ENCODE measurements at places on chromosomes 4 and X.

- DNase-seq, result no peak
These were observed 19.3 kb downstream of the YIPF7 start for GRCh38 chr4:44632089-44632488.

DNA sequence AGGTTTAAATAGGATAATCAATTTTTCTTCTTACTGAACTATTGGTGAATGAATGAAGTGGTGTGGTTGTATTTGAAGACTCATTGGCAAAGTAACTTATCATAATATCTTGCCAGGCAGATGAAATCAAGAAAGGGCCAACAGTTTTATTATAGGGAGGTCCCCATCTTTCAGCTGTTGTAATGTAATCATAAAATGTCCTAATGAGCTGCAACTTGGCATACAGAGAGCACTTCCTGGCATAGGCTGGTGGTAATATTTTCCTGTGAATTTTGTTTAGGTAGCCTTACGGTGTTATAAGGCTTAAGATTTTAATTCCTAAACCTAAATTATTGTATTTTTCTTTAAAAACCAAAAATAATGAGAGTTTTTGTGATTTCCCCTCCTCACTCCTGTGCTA is 17.5 kb downstream of the FHIP1A start:
- no peak for DNase-seq

GRCh38 chrX:24168807-24169206 is 19.3 kb downstream of the ZFX start:
- no peak for DNase-seq

DNA sequence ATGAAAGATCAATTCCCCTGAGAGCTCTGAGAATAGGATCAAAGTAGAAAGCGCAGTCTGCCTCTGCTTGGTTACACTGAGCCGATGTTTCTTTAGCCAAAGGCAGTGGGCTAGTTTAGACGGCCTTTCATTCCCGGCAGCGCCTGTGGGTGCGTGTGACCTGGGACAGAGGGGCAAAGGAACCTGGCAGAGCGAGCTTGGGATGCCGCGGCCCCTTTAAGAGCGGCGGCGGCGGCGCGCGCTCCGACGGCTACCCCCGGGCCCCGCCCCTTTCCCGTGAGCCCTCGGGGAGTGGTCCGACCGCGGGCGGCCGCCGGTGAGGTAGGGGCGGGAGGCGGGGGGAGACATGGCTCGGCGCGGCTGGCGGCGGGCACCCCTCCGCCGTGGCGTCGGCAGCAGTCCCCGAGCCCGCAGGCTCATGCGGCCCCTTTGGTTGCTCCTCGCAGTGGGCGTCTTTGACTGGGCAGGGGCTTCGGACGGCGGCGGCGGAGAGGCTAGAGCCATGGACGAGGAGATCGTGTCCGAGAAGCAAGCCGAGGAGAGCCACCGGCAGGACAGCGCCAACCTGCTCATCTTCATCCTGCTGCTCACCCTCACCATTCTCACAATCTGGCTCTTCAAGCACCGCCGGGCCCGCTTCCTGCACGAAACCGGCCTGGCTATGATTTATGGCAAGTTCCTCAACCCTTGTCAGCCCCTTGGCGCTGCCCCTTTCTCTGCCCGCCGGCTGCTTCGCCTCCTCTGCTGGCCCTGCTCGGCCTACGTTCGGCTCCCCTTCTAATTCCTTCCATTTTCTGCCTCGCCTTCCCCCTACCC is at the start of gene SLC9A6:
SLC9A6 (plus strand) TSS at position 279 of the 816 bp plus-strand sequence; CDS start at position 503, 224 bp downstream.
- peak; percentile 77 for DNase-seq

DNA sequence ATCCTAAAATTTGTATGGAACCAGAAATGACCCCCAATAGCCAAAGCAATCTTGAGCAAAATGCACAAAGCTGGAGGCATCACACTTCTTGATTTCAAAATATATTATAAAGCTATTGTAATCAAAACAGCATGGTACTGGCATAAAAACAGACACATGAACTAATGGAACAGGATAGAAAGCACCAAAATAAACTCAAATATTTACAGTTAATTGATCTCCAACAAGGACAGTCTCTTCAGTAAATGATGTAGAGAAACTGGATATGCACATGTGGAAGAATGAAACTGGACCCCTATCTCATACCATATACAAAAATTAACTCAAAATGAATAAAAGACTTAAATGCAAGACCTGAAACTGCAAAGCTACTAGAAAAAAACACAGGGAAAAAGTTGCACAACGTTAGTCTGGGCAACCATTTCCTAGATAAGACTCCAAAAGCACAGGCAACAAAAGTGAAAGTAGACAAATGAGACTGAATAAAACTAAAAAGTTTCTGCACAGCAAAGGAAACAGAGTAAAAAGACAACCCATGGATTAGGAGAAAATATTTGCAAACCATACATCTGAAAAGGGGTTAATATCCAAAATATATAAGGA is 64.9 kb downstream of the CD99L2 start:
- DNase-seq, result no peak

- DNase-seq, result no peak
These were observed 76.0 kb downstream of the PDLIM5 start for GRCh38 chr4:94527556-94528233.

- DNase-seq, result no peak
These were observed 54.9 kb downstream of the WDR19 start for GRCh38 chr4:39237179-39237578.

- DNase-seq, result peak; percentile 80
These were observed 6.5 kb downstream of the CRLF2 start for GRCh38 chrX:1205681-1206611.

DNA sequence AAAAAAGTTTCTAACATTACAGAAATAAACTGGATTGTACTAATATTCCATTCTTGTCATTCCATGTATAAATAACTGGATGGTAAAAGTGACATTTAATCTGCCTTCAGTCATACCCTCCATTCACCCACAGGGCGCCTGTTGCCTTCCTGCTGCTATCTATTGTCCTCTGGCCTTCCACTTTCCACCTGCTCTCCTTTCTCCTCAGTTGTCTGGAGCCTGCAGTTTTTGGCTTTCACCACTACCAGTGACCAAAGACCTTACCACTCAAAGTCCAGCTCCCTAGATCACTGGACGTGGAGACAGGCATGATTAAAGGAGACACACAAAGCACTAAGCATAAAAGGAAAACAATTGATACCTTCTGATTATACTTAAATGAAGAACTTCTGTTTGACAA is 46.2 kb upstream of the NHS start:
- DNase-seq, result no peak

- no peak for DNase-seq
These were observed 9.6 kb downstream of the SGMS2 start for GRCh38 chr4:107834241-107834794.

DNA sequence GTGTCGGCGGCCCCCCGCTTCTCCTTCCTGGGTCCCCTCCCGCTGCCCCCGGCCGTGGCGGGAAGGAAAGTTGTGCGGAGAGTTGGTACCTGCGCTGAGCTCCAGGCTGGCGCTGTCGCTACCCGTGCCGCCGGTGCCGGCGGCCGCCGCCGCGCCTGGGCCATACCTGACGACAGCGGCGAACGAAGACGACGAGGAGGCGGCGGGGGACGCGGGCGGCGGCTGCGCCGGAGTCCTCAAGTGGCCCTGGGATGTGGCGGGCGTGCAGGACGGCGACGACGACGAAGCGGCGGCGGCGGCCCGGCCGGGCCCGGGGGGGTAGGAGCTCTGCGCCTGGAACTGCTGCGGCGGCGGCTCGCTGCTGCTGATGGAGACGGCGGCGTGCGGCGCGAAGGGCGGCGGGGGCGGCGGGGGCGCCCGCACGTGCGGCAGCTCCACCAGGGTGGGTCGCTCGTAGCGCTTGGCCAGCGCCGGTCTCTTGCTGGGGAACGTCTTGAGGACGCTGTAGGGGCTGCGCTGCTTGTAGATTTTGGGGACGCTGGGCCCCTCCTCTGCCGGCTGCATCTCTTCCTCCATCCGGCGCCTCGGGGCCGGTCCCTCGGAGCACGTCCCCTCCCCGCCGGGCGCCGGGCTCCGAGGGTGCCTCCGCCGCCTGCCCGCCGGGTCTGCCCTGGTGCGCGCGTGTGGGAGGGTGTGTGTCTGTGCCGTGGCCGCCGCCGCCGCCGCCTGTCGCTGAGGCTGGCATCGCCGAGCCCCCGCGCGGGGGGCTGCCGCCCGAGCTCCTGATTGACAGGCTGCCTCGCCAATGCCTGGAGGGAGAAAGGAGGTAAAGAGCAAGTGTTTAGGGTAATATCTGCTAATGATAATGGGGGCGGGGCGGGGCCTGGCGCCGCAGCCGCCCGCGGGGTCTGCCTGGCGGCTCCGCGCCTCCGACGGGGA is 618 bp downstream of the BEND4 start:
- no peak for DNase-seq

DNA sequence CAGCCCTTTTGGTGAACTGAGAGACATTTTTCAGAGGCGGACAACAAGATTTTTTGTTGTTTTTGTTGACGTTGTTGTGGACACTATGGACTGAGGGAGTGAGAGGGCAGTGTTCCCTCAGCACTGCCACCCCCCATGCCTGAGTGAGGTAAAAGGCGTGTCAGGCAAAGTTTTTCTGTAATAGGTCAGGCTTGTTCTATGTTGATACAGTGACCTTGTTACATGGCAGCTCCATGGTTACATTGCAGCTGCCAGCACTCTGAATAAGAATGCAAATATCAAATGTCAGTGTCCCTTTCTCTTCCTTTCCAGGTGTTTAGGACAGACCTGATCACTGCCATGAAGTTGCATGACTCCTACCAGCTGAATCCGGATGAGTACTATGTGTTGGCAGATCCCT is 36.6 kb downstream of the JADE1 start:
- DNase-seq, result no peak

DNA sequence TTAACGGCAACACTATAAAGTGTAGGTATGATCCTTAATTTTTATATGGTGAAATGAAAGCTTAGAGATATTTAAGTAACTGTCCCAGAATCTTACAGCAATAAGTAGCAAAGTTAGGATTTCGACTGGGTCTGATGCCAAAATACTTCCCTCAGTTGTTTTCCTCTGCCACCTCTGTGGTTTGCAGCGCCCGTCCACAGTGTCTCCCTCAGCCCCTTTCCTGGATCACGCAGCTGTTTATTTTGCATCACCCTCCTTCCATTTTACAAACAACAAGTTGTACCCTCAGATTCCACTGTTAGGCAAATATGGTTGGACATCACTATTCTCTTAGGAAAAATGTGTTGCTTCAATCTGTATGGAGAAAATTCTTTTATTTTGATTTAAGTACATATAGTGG is 56.1 kb downstream of the RAPGEF2 start:
- DNase-seq, result no peak

DNA sequence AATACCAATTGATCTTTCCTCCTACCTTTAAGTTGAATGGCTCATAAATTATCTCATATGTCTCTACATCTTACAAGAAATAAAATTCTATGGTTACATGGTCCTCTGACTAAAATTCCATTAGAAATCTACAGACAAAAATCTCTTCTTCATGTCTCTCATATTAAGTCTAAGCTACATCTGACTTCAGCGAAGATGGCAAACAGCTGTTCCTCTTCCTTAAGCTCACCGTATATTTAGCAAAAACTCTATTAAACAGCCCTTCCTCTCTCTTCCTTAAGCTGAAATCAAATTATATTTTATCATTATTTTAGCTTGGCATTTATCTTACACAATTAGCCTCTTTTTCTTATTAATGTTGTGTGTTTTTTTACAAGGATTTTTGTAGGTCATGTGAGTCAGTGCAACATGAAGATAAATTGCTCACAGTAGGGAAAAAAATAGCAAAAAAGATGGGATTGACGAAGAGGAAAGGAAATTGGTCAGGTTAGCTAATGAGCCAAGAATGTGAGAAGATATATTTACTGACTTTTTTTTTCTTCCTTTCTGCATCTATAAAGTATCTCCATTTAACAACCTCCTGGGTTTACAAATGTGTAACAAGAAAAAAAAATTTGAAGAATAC is 2412.8 kb downstream of the ARAP2 start:
- DNase-seq, result no peak

- no peak for DNase-seq
These were observed 97.4 kb downstream of the NLGN4X start for GRCh38 chrX:6131287-6131686.

GRCh38 chr4:11214281-11214680 is 214.4 kb downstream of the HS3ST1 start:
- DNase-seq, result peak; percentile 11

- DNase-seq, result no peak
These were observed 15.2 kb upstream of the CLOCK start for GRCh38 chr4:55561889-55562288.

GRCh38 chr4:141637565-141637964 is 1.2 kb downstream of the IL15 start:
- no peak for DNase-seq

- DNase-seq, result no peak
These were observed 35.9 kb upstream of the RELL1 start for GRCh38 chr4:37721995-37722638.

GRCh38 chr4:17492058-17492741 is 19.7 kb downstream of the QDPR start:
- DNase-seq, result no peak

- no peak for DNase-seq
These were observed 89.8 kb upstream of the GPRIN3 start for GRCh38 chr4:89397441-89397840.

DNA sequence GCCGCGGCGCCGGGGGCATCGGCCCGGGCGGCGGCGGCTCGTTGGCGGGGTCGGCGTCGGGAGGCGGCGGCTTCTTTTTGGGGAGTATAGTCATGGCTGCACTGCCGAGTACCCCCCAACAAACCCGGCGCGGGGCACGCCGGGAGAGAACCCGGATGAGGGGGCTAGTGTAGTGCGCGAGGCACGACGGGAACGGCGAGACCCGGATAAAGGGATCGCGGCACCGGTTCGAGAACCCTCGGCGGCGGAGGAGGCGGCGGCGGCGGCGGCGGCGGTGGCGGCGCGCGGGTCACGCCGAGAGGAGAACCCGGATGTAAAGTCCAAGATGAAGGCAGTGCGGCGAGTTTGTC is at the start of gene OTUD5:
OTUD5 (minus strand) TSS at position 131 of the 350 bp plus-strand sequence; CDS start at position 94, 37 bp downstream.
- DNase-seq, result no peak

- no peak for DNase-seq
These were observed 206.3 kb upstream of the TBL1X start for GRCh38 chrX:9258421-9259104.

- DNase-seq, result no peak
These were observed 2.8 kb upstream of the MAMLD1 start for GRCh38 chrX:150360331-150360730.

- no peak for DNase-seq
These were observed 223.2 kb downstream of the PCDH7 start for GRCh38 chr4:30943356-30943755.

GRCh38 chr4:182975806-182976205 is 58.6 kb upstream of the DCTD start:
- peak; percentile 73 for DNase-seq

DNA sequence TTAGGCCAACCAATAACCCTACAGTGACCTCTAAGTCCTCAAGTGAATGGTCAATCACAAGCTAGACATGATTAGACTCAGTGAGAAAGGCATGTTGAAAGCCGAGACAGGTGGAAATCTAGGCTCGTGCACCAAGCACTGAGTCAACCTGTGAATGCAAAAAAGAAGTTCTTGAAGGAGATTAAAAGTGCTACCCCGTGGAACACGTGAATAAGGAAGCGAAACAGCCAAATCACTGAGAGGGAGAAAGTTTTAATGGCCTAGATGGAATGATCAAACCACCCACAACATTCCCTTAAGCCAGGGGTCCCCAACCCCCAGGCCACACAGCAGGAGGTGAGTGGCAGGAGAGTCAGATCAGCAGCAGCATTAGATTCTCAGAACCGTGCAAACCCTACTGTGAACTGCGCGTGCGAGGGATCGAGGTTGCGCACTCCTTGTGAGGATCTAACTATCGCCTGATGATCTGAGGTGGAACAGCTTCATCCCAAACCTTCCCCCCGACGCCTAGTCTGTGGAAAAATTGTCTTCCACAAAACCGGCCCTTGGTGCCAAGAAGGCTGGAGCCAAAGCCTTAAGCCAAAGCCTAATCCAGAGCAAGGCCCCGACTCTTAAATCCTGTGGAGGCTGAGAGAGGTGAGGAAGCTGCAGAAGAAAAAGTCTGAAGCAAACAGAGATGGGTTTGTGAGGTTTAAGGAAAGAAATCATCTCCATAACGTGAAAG is 19.5 kb upstream of the PDE6B start:
- no peak for DNase-seq

Measured in SW480 (cell line).